Naive thymus-derived CD8-positive, alpha-beta T cell (primary cell): ENCODE measurements at places on chromosomes 5 and 9.

- no peak for DNase-seq
These were observed 216.3 kb downstream of the GADD45G start for GRCh38 chr9:89821081-89821480.

DNA sequence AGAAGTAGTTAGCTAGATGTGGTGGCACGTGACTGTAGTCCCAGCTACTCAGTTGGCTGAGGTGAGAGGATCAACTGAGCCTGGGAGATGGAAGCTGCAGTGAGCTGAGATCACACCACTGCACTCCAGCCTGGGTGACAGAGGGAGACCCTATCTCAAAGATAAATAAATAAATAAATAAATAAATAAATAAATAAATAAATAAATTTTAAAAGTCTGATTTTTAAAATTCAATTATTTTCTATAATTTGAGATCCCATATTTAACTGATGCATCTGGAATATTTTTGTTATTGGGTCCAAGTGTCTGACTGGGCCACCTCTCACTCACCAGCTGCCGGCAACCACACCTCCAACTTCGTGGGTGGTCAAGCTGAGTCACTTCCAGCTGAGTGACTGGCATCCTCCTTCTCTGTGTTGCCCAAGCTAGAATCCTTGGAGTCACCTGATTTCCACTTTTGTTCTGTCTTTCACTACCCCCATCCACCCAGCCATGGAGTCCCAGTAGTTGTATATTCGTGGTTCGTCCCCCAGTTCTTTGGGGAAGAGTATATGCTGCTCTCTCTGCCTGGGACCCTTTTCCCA, 70.9 kb downstream of the EGFLAM start:
- DNase-seq, result no peak

DNA sequence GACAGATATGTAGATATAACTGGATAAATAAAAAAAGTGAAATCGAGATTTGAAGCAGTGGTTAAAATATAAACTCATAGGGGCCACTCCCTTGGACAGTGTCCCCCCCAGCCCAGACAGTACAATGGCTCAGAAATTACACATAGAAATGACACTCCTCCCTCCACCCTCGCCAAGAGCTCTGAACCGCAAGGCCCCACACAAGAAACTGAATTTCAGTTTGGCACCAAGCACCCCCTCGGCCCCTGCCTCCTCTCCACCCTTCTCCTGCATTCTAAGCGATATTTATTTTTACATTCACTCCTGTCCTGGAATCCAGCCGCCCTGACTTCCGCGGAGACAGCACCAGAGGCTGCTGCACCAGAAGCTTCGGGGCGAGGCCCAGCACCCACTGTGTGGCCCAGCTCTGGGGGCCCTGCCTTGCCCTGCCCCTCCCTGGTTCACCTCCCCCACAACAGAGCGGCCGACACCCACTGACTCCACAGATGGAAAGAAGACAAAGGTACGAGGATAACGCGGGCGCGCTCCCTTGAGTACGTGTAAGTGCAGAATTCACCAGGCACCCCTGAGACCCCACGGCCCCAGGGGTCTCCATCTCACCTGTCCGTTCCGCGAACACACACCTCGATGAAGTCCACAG, 11.0 kb downstream of the STC2 start:
- no peak for DNase-seq

DNA sequence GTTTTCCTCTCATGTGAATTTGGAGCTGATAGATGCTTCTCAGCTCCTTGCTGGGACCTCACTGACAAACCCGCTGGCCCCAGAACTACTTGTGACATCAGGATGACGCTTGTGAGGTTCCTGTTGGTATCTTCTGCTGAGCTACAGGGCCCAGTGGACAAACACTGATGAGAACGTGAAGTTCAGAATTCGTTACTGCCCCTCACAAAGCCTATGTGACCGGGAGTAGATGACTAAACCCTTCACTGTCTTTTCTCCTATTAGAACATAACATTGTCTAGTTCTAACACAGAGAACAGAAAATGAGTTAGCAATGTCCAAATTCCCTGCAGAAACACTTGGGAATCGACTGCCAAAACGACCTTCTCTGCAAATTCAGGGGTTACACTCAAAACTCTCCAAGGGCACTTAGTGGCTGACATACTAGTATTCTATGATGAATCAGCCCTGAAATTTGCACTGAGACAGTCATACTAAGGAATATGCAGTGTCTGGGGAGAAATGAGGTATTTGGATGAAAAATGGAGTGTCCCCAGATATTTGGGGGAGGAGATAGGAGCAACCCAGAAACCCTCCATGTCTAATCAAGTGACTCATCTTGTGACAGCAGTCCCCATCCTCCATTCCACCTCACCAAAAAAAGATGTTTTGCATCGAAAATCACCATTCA, 143.2 kb upstream of the TRIM32 start:
- no peak for DNase-seq

- no peak for DNase-seq
These were observed 48.9 kb upstream of the SLC2A8 start for GRCh38 chr9:127347831-127348776.

DNA sequence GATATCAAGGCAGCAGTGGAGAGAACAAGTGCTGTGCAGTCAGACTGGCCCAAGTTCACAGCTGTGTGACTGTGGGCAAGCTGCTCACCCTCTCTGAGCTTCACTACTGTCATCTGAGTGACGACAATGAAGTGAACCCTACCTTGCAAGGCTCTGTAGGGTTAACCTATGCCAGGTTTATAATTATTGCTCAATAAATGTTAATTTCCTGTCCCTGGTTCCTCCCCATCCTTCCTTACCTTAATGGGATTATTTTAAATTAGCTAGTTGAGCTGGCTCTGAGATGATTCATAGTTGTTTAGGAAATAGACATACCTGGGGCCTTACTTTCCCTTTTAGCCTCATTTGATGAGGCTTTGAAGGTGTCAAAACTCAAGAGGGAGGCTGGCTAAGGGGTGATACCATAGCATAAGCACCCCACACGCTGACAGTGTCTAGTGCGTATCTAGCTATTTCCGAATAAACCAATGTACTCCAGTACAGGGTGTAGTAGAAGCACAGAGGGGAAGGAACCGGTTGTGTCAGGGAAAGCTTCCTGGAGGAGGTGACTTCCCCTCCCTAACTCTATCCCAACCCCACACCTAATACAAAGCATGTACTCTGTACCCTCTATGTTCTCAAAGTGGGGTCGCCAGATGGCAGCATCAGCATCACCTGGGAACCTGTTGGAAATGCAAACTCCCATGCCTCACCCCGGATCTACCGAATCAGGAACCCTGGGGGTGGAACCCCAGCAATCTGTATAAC, 63.3 kb upstream of the SLC25A51 start:
- DNase-seq, result no peak

GRCh38 chr9:137298401-137299202, 3.5 kb downstream of the NRARP start:
- no peak for DNase-seq

DNA sequence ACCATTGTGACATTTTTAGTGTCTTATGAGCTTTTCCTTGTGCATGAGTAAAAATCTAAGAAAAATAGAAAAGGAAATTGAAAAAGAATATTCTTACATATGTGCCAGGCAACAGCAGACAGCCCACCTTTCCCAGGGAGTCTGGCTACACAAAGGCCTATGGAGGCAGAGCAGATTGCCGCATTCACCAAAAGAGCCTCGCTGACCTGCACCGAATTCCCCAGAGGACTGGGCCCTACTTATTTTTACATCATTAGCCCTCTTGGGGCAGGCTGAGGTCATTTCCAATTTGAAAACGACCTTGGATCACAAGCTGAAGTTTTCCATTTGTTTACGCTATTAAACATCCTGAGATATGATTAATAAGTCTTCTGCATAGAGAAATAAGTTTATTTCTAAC, 66.2 kb upstream of the WDR41 start:
- no peak for DNase-seq

GRCh38 chr5:100430268-100431195, 104.6 kb upstream of the FAM174A start:
- peak; percentile 4 for DNase-seq

- DNase-seq, result no peak
These were observed 460 bp upstream of the PBX3 start for GRCh38 chr9:125746774-125747052.

DNA sequence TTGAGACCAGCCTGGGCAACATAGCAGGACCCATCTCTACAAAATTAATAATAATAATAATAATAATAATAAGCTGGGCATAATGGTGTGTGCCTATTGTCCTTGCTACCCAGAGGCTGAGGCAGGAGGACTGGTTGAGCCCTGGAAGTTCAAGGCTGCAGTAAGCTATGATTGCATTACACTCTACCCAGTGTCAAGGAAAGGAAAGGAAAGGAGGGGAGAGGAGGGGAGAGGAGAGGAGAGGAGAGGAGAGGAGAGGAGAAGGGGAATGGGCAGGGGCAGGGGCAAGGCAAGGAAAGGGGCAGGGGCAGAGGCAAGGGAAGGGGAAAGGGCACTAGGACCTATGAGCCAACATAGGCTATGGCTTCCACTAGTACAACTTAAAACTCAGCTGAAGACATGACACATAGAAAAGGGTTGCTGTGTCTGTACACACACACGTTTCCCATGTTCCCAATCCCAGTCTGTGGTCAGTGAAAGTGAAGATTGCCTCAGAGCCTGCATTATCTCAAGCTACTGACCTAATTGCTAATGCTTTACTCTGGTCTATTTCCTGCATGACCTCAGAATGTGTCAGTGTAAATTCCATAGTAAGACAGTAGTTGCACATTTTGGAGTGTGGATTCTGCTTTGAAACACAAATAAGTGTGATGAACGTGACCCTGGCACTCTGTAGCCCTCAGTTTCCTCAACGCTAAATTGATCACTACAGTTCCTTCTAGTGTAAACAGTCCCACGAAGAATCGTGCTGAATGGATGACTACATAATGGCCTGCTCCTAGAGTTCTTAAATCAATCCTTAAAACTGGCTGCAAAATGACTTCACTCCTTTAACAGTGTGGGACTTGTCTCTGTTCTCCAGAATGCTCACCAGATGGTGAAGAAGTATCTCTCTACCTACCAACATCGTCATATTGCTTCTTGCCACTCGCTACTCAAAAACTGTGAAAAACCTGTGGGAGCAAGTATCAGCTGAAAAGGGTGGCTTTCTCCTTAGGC, 497.0 kb downstream of the RAB3C start:
- no peak for DNase-seq

DNA sequence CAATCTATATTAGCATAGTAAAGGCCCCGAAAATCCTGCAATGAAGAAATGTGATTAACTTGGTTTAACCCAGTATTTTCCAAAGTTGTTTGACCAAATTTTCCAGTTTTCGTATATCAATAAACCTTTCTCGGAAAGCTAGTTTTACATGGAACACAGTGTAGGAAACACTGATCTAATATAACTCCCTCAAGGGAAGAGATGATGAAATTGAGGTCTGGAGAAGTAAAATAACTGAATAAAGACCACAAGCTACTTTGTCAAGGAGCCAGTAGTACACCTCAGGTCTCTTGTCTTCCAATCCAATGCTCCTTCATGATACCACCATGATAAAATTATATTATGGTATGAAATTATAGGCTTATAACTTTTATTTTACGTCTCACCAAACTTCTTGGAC, 118.1 kb upstream of the TARS1 start:
- no peak for DNase-seq

DNA sequence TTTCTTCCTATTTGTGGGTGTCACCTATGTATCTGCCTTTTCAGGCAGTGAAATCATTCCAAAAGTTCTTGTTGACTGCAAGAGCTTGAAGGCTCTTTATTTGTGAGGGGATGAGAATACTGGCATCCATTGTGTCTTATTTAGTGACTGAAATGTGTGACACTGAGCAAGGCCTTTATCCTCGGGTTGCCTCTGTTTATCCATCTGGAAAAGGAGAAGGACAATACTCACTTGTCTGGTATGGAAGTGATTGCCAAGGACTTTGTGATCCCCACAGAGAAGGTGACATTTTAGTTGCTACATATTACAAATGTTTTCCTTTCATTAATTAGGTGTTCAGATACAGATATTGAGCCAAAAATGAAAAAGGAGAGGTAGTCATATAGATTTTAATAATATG, 80.2 kb downstream of the ARRDC3 start:
- no peak for DNase-seq

GRCh38 chr9:117687532-117687931, 16.7 kb upstream of the TLR4 start:
- no peak for DNase-seq

DNA sequence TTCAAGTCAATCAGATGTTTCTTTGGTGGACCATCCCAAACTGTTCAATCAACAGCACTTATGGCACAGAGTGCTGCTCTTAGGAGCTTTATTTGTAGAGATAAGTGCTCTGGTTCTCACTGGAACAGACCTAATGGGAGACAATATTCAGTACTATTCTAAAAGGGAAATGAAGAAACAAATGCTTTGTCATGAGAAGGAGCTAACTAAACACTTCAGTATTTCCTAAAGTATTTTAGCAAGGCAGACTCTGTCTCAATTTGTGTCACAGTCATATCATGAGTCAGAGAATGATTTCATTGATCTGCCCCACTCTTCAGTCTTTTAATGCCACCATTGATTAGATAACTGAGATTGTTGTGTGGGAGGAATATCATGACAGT, 175.3 kb downstream of the SLF1 start:
- DNase-seq, result no peak

DNA sequence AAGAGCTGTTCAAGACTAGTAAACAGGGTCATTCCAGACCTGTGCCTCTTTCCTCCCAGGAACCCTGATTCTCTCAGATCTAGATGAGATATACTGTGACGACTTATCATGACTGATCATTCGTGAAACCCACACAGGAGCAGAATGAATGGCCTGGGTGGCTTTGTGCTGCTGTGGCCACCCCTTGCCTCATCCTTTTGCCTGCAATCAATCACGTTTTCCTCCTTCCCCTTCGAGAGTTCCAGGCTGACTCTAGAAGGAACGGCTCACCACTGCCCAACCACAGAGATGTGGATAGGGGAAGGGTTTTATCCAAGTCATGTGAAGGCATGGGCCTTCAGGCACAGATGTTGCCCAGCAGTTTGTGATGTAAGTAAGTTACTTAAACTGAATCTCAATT, 5.8 kb downstream of the ANXA6 start:
- DNase-seq, result no peak

DNA sequence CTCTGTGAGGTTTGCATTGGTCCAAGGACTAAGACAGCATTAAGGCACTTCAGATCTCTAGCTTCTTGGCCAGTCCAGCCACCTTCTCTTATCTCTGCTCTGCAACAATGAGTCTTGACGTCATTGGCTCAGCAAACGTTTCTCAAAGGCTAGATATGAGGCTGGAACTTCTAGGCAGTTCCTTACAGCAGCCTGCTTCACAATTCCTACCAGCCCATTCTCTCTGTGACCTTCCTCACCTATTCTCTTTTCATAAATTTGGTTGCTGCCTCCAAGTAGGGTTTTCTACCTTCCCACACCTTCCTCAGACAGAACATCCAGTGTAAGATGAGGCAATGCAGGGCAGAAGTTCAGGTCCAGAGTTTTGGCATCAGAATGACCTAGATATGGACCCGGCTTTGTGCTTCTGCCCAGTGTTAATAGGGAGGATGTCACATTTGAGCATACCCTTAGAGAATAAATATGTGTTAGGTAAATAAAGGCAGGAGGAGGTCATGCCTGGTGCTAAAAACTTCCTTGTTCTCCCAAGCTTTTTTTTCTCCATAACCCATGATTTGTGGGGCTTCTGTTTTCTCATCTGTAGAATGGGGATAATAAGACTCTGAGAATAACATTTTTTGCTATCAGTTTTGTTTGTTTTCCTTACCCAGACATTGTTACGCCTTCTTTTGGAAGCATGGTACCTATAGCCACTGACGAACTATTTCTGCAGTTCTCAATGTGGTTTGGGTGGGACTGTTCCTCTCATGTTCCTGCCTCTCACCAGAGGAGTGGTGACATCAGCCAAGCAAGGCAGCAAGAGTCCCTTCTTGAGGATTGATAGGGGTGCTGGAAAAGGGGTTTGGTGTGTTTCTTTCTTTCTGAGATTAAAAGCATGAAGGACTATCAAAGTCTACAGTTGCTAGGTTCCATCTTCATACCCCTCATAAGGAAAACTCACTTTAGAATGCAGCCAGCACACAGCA, 220.6 kb upstream of the TRIM32 start:
- DNase-seq, result no peak
